ENCODE measurements at places on chromosomes 12 and 14.
A peak's percentile ranks its signal among the peaks of the same experiment; 100 is the strongest.

GRCh38 chr14:93980456-93981201 lies 4.3 kb upstream of the ASB2 start:
- no peak for DNase-seq

DNA sequence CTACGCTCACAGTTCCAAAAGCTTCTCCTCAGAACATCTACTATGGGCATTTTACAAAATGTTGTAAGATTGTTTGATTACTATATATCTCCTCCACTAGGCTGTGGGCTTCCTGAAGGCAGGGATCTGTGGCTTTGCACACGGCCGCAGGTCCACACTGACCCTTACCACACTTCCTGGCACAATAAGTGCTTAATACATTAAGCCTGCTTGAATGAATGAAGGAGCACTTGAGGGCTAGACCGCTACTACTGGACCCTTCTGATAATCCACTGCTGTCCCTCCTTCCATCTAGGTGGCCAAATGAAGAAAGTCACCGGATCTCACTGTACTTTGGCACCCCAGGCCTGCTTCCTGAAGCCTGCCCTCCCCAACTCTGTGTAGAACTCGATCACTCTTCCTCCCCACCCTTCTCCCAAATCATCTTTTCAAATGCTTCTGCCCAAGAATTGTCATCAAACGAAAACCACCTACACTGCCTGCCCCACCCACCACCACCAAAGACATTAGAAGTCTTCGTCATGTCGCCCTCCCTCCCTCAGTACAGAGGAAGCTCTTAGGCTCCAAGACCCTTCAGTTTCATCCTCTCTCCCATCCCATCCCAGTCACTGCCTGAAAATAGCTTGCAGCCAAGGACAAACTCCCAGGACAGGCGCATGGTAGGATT lies 596 bp upstream of the ZBTB39 start:
- DNase-seq: no peak

DNA sequence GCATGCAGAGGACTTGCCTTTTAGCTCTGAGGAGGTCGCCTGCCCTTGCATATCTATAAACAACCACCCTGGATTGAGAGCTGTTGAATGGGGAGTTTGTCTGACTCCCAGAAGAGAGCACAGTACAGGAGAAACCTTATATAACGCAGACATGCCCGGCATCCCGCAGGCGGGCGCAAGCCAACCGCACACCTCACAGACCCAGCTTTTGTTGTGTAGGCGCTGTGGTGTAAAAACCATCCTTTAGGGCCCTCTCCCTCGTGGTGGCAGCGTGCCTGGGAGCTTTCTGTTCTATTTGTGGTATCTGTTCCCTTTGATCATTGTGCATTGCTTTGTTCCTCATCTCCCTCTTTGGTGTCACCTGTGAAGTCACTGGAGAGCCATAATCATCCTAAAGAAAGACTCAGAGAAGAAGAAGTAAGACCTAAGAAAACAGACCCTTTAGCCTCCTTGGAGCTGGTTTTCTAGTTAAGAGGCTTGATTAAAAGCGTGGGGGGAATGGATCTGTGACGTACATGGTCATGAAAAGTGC lies 77.7 kb downstream of the ETV6 start:
- peak; percentile 32 for DNase-seq

- no peak for DNase-seq
Observed at GRCh38 chr12:50325890-50326391, 42.6 kb upstream of the LIMA1 start.

DNA sequence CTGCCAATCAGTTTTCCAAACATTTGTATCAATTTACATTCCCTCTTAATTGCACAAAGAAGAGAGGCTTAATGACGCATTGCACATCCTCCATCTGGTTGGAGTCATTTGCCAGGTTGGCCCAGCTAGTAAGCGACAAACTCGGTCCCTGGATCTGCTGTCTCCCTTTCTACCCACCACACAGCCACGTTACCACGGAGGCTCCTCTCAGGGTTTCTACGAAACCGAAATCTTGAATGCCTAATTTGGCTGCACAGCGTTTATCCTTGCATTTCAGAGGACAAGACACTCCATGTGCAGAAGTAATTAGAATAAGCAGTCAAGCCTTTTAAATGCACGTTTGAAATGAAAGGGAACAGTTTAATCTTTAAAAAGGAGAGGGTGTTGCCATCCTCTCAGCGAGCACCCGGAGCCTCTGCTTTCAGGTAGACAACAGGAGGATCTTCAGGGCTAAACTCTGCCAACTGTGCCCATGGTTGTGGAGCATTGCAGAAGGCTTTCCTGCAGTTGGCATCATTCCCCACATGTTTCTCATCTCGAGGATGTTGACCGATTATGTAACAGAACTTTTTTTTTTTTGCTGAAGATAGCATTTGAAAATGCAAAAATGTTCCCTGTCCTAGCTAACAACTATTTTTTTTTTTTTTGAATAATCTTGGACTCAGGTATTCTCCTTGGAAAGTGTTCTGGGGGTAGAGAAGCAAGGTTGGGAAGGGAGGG lies 37.8 kb downstream of the SLC24A4 start:
- DNase-seq: no peak

DNA sequence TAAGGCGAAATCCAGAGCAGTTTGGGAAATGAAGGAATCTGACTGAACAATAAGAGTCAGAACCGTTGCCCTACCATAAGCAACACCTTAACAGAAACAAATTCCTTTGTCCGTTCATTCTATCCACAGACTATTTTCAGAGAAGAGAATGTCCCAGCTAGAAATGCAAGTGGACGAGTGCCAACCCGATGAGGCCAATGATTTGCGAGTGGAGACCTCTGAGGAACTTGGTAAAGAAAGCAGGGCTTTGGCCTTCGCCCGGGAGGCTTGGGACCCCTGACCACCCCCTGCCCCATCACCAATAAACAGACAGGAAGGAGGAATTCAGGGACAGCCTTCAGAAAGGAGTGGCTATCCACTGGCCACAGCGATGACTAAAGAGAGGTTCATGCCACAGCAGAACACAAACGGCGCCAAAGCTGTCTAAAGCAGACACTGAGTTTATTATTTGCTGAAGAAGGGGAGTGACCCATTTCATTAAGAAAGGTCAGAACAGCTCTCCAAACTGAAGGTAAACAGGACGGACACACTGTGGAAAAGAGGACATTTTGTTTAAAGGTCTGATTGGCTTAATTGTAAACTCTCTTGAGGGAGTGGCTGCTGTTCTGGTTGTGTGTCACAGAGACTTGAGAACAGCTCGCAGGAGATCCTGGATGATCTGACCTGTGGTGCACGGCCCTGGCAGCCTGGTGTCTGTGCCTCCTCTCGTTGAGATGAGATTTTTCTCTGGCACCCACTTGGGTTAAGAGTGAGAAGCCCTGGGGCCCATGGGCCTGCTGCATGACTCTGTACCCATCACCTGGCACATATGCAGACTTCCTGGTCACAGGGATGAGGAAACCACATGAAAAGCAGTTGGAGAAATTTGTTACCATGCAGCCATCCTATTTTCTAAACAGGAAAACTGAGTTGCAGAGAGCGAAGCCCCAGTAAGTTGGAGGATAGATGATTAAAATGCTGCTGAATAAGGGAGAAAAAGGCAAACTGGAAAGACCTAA lies 142.0 kb upstream of the PZP start:
- DNase-seq: no peak

DNA sequence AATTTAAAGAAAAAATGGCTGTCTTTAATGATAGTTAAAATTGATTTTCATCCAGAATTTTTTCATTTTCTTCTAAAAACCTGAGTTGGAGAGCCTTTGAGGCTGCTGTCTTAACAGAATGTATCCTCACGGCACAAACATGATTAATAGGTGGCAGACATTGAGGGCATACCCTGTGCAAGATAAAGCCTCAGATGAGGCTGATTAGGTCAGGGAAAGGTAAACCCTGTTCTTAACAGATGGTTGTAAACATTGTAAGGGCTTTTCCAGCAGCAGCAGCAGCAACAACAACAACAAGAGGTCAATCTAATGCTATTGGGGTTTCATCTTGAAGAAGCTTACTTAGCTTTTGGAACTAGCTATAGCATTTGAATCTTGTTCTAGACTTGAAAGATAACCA lies 17.4 kb downstream of the GNG2 start:
- DNase-seq: no peak

- DNase-seq: no peak
Observed at GRCh38 chr12:104469523-104469922, 12.8 kb downstream of the CHST11 start.

DNA sequence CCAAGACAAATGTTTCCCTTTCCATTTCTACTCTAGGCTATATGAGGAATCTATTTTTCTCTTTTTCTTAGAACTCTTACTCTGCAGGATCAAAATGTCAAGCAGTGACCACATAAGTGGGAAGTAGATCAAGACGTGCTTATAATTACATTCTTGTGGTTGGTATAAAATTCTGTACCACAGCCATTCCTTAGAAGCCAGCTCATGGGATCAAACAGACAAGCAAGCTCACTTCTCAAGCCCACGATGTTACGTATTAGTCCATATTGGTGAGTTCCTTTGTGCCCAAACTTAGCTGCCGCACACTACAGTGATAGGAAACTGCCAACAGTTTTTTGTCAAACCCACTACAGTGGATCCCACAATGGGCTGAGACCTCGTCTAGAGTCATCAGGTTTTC lies 53.4 kb downstream of the IFNG start:
- DNase-seq: no peak

- no peak for DNase-seq
Observed at GRCh38 chr12:123227581-123228258, 5.2 kb downstream of the MPHOSPH9 start.

GRCh38 chr14:44339862-44340261 lies 167.2 kb downstream of the FSCB start:
- DNase-seq: no peak

GRCh38 chr12:121717041-121717699 lies 4.6 kb downstream of the TMEM120B start:
- no peak for DNase-seq

DNA sequence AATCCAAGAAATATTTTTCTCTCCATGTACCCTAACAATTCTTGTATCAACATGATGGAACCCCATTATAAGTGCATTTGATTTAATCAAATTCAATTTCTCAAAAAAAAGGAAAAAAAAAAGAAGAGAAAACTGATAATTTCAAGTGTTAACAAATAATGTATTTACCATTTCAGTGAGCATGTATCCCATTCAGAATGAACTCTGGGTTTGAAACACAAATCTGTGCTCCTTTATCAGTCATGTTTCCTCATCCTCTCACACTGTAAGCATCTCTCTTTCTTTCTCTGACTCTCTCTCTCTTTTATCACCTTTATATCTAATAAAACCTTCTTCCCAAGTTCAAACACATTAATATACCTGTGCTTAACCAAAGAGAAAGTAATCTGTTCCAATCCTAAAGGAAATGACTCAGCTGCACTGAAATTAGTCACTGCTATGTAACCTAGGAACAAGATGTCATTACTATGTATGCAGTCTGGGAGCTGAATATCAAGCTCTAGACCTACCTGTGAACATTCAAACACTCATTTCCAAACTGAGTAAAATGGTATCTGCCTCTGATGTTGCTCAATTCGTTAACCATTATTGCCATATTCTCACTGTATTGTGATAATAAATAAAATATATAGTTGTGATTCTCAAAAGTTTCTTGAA lies 135.0 kb upstream of the LRIG3 start:
- no peak for DNase-seq

- DNase-seq: no peak
Observed at GRCh38 chr14:94121485-94121884, 7.9 kb downstream of the IFI27L2 start.

DNA sequence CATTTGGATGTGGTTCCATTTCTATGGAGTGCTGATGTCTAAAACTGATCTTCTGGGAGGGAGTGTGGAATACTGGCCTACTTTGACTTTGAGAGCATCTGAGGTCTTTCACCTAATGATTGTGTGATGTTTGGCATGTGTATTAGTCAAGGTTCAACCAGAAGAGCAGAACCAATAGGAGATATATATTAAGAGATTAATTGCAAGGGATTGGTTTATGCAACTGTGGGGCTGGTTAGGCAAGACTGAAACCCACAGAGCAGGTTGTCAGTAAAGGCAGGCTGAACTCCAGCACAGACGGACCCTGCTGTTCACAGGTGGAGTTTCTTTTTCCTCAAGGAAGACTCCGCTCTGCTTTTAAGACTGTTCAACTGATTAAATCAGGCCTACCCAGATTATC lies 11.6 kb downstream of the BMAL2 start:
- no peak for DNase-seq

DNA sequence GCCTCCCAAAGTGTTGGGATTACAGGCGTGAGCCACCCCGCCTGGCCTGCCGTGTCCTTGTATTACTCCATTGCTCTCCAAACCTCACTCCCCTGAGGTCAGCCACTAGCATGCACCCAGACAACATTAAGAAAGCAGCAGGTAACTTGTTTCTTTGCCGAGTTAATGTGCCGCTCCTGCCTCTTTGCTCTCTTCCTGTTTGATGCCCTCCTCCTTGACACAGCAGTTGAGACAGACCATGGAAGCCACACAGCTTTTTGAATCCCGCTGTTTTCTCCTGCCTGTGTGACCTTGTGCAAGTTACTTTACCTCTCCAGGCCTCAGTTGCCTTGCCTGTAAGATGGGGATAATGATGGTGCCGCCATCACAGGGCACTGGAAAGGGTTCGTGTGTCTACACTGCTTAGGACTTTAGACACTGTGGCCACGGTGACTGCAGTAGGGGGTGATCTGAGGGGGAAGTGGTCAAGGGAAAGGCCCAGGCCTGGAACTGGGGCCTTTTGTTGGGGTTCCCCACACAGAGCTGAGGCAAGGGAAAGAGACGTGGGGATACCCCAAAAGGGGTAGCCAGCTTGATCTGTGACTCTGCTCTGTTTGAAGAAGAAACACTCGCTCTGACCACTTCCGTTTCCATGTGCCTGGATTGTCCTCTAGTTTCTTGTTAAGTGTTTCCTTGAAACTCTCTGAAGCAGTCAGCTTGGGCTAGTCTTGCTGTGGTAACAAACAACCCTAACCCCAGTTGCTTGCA lies 69.3 kb downstream of the RIN3 start:
- DNase-seq: no peak

GRCh38 chr12:88572781-88573549 lies 7.3 kb downstream of the KITLG start:
- DNase-seq: no peak

GRCh38 chr12:38886064-38886463 lies 19.3 kb downstream of the CPNE8 start:
- no peak for DNase-seq

DNA sequence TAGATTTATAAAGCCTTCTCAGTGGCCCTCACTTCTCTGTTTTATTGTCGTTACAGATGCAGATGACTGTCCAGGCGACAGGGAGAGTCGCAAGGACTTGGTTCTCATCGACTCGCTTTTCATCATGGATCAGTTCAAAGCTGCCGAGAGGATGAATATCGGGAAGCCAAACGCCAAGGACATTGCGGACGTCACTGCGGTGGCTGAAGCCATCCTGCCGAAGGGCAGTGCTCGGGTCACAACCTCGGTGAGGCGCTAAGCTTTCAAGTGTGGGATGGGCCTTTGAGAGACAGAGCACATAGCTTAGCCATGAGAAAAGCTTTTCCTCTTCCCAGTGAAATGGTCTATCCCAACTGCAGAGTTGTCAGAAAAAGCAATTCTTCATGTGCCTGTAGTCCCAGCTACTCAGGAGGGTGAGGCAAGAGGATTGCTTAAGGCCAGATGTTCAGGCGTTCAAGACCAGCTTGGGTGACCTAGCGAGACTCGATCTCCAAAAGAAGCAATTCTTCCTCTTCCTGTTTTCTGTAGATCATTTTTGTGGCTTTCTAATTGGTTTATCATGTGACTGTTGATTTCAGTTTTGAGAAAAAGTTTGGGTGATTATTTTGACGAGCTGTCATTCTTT lies 56.4 kb downstream of the EP400 start:
- DNase-seq: no peak

- no peak for DNase-seq
Observed at GRCh38 chr14:73223049-73223448, 14.3 kb upstream of the PAPLN start.
